ENCODE measurements at places on chromosomes 5 and 9.

DNA sequence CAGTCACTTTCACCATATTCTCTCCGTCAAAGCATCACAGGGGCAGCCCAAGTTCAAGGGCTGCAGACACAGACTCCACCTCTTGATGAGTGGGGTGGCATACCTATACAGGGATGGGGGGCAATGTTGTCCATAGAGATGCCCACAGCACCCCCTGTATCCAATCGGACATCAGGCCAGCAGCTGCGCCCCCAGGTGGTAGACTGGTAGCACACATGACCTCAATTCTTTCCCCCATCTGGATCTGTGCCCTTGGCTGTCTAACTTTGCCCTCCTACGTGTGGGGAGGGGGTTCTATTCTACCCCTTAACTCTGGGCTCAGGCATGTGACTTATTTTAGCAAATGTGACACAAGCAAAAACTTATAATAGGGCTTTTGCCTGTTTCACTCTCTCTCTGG lies 84.0 kb upstream of the SLC25A48 start:
- DNase-seq, result peak; percentile 54

DNA sequence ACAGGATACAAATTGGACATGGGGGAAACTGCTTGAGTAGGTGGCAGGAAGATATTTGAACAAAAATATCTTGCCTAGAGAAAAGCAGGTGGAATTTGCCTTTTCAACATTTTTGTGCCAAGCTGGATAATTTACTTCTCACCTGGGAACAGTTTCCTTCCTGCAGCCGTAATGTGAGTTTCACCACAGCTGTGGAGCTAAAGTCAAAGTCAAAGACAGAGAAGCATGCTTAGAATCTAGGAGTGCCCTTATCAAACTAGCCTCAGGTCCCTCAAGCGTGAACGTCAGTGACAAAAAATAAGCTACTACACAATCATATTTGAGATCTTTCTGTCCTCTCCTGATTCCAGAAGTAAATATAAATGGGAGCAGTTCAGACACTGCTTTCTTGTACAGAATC lies 588.9 kb downstream of the MAT2B start:
- DNase-seq, result no peak

DNA sequence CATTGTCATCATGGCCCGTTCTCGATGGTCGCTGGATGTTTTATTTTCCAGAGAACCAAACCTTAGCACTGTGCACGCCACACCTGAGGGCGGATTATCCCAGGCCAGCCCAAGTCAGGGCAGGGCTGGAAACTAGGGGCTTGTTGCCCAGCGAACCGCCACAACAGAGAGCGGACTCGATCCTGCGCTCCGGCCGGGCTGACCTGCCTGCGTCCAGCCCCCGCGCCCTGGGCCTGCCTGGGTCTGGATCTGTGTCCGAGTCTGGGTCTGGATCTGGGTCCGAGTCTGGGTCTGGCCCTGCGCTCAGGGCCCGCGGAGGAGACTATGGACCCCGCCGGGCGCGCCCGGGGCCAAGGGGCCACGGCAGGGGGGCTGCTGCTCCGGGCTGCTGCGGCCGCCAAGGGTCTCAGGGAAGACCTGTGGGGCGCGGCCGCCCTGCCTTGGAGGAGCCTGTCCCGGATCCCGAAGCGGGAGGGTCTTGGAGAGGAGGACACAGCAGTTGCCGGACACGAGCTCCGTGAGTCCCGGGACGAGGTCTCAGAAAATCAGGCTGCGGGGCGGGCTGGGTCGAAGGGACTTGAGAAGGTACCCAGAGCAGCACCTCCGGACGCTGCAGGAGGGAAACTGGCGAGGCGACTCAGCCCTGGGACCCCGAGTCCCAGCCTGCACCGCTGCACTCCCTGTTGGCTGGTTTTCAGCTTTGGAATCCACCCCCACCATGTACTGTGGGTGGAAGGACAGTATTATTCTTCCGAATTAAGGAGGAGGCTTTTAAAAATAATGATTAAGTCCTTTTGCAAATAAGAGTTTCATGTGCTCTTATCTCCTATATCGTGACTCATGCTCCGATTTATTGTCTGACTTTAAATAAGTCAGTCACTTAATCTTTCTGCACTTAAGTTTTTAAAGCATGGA lies at the start of gene ANKDD1B:
TSS of gene ANKDD1B (plus strand) at position 143 of the 915 bp plus-strand sequence. CDS start at position 325, 182 bp downstream.
- DNase-seq, result peak; percentile 66

- no peak for DNase-seq
These were observed 53.1 kb upstream of the TYRP1 start for GRCh38 chr9:12640016-12640587.

- peak; percentile 75 for DNase-seq
These were observed 887 bp downstream of the PTPDC1 start for GRCh38 chr9:94085062-94085639.
